ENCODE measurements at places on chromosomes 4 and X.

GRCh38 chrX:110311437-110312230 is 6.3 kb downstream of the AMMECR1 start:
- DNase-seq, result no peak

DNA sequence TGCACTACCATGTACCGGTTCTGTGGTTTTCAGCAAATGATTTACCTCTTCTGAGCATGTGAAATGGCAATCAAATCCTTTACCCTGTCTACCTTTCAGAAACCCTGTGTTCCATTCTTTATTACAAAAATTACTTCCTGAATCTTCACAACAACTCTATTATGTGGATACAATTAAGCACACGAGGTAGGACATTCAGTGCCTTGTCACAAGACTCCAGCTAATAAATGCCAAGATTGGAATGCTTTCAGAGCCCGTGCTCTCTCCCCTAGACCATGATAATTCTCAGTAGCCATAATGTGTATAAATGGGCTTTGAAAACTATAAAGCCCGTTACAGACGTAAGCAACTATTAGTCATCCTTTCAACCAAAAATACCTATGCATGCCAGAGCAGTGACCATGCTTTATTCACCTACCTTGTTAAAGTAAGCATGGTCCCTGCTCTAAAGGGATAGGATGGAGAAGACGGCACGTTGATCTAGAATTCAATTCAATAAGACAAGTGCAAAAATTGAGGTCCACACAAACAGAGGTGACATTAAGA is 2.4 kb downstream of the RXFP1 start:
- DNase-seq, result no peak

DNA sequence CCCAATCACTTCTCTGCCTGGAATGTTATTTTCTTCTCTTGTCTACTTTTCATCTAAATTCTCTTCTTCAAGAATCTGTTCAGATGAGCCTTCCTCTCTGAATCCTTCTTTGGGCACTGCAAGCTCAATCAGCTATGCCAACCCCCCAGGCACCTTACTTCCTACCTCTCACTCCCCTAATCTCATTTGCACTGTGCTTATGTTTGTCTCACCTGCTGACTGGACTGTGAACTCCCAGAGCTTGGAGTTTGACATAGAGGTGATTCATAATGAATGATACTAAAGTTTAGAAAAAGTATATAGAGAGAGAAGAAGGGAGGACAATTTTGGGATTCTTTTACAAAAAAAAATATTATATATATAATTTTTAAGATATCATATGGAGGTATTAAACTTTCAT is 36.3 kb downstream of the ANXA10 start:
- DNase-seq, result no peak

DNA sequence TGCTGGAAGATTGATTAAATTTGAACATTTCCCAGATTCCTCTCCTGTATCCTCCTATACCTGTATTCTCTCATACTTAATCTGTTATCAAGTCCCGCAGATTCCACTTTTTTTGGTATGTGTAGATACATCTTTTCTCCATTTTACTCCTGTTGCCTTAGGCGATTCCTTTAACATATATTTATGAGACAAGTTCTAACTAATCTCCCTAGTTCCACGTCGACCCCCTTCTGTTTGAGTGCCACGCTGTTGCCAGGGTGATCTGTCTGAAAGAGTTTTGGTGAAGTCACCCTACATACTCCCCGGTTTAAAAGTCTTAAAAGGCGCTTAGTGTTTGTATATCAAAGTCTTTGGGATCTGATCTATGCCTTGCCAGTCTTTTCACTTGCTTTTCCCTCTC is 2.4 kb downstream of the HNRNPH2 start:
- no peak for DNase-seq

DNA sequence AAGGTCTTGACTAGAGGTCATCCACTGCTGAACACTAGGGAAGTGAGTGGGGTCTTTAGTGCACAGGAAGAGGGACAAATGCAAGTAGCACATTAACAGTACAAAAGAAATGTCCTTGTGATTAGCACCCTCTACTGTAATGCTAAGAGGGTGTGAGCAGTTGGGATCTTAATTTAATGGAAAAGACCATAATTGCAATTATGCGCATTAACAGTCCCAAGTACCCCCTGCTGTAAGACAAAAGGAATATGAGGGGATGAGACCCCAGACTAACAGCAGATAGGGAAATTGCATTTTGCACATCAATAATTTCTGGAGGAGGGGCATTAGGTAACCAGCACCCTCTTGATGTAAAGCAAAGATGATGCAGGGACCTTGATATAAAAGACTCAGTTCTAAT is 285.0 kb downstream of the CHIC1 start:
- no peak for DNase-seq

DNA sequence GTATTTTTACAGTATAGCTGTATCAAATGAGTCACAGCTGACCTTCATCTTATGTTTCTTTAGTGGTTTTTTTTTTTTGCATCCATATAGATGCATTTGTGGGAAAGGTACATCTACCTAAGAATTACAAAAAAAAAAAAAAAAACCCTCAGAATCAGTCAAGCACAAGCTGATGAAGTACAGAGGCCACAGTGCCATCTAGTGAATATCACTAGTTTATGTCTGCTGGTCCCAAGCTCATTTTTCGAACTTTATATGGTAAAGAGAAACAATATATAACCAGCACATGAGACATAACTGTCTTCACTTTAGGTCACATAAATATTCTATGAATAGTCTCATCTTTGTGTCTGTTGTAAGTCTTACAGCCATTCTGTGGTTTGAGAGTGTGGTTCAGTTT is 220.1 kb downstream of the DLG3 start:
- DNase-seq, result peak; percentile 28

DNA sequence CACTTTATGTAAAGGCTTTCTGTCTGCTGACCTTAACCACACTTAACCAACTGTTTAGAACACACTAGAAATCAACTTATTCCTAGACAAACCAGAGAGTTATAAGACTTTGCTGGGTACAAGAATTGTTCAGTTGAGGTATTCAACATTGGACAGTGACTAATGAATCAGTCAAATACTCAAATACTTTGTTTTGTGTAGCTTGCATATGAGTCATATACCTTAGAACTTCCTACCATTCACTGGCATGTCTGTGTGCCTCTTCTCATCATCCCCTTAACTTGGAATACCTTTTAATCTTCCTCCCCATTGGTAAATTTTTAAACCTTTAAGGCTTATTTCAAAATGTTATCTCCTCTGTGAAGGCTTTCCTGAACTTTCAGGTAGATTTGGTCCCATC is 708.8 kb upstream of the GRIA3 start:
- DNase-seq, result no peak

- DNase-seq, result no peak
Measured at GRCh38 chr4:88458104-88458740, 1.3 kb downstream of the HERC5 start.

- DNase-seq, result no peak
Measured at GRCh38 chr4:152996672-152997071, 60.5 kb downstream of the FHDC1 start.

DNA sequence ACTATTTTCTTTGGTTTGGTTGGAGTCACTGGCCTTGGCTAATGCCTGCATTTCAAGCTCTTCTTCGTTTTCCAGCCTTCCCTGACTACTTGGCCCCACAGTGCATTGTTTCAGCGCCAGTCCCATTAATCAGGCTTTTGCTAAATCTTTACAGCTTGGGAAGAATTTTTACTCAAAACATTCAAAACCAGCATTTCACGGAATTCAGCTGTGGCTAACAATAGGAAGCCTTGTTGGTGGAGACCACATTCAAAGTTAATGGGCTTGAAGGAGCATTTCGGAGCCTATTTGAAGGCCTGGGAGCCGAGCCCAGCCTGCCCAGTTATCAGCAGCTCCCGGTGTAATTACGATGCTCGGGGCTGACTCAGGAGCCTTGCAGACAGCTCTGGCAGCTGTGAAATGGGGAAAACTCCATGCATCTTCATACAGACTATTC is 30.8 kb upstream of the VCX2 start:
- no peak for DNase-seq
